ENCODE measurements at places on chromosomes 1 and 21.

GRCh38 chr1:41444785-41445184, 39.7 kb downstream of the EDN2 start:
- no peak for DNase-seq

GRCh38 chr1:14094611-14095400, 394.8 kb downstream of the PRDM2 start:
- peak; percentile 25 for DNase-seq

DNA sequence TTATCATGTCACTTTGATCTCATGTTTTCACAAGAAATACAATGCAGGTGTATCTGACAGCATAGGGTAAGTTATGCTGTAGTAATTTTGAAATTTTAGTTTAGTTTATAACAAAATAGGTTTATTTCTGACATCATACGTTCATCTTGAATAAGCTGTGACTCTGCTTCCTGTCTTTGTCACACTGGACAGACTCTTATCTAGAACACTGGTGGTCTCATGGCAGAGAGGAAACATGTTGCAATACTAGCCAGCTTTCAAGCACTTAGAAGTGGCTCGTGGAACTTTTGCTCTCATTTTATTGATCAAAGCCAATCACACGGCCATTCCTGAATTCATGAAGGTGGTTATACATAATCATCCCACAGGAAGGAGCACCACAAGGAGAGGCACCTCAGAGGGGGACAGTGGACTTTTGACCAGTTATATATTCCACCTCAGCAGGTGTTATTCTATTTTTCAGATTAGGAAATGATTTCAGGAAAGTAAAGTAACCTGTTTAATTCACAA, 46.5 kb downstream of the CYP2J2 start:
- DNase-seq, result no peak

GRCh38 chr1:36304970-36305914, 926 bp upstream of the SH3D21 start:
- DNase-seq, result no peak

DNA sequence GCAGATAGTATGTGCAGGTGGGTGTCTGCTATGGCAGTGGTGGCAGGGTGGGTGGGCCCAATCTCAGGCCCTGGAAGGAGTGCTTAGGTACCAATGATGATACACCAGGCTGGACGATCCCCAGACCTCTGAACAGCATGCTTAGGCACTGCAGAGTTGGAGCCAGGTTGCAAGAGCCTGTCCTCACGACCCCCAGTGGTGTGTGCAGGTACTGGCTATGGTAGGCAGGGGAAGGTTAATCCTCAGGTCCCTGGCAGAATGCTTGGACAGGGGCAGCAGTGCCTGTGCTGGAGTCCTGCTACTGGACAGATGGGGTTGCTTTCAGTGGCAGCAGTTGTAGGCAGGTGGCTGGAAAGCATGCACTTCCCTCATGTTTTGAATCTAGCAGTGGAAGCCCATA, 100.5 kb upstream of the NEK7 start:
- DNase-seq, result no peak

- DNase-seq, result no peak
These were observed 26.2 kb downstream of the VASH2 start for GRCh38 chr1:212976586-212976985.

GRCh38 chr21:35294231-35294898, 245.3 kb upstream of the RUNX1 start:
- no peak for DNase-seq

DNA sequence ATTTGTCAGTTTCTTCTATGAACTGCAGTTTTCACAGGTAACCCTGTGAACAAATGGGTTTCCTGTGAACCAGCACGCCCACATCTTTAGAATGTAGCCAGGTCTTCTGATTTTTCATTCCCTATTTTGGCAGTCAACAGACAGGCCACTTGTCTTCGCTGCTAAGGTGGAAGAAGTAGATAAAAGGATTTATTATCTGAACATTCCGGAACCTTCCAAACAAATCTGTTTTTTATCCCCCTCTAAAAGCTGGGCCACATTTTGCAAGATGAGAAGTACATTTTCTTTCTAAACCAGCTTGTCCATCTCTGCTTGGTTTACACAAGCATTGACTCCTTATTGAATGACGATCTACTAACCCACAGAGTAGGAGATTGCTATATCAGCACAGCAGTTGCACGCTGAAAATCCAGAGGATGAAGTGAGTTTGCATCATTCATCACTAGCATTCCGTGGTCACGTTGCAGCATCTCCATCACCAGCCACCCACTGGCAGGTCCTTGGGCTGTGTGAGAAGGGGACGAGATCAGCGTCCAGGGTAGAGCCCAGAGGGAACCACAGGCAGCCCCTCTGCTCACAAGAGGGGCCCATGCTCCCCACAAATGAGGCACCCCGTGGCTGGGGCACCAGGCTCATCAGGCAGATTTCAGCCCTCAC, 83.5 kb downstream of the TOMM20 start:
- DNase-seq, result no peak

DNA sequence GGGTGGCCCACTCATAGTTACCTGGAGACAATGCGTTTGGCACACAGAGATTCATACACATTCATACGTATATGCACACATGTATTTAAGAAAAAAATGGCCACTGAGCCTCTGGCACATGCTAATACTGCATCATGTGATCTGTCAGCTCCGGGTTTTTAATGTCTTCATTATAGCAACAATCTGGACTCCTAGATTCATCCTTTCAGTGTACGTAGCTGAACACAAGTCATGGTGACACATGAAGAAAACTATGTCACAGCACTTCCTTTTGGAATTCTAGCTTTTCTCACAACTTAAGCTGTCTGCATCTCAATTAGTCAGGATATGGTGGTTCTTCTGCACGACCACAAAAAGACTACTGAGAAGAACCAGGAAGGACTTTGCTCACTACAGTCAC, 24.7 kb downstream of the HSF2BP start:
- peak; percentile 31 for DNase-seq

DNA sequence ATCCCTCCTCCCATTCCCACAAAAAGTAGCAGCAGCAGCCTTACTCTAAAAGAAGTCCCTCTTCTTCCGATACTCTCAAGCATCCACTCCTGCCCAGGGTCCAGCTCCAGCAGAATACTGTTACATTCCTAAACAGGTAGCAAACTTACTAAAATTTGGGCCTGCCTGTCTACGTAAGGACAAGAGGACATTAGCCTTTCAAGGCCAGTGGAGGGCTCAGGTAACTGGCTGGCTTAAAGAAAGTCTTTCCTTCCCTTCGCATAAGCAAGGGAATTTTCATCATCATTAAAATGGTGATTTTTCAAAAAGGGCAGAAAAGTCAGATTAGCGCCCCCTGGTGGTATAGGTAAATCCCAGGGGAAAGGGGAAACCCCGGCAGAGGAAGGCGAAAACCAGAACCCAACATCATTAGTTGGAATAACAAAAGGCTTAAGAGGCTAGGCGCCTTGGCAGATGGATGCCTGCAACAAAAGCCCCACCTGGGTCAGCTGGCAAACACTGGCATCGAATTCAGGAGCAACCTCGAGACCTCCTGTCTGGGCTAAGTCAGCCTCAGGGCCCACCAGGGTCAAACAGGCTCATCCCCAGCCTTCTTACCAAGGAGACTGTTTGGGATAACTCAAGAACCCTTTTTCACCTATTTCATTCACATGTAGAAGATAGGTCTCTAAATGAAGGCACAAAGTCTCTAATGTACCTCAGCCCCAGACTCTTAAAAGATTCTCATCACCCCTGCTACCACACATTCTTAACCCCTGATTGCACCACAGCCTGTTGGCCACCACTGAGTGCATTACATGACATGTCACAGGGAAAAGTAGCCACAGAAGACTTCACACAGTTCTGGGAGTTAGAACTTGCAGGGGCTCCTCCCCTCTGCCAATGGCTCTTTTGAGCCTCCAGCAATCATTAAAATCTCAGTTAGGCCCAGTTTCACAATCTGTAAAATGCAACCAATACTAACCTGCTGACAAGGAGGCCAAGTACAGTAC, 36.7 kb downstream of the ERI3 start:
- peak; percentile 43 for DNase-seq

- peak; percentile 84 for DNase-seq
These were observed 41.6 kb downstream of the NSL1 start for GRCh38 chr1:212749821-212750535.

GRCh38 chr1:42734201-42735035, 5.6 kb downstream of the CLDN19 start:
- DNase-seq, result no peak
